Smooth muscle cell of trachea (primary cell): ENCODE measurements at places on chromosomes 12 and 14. TPM values are rescaled to one million over a fixed set of nuclear protein-coding genes. Genes with fewer than 3 reads are reported as not detected.

PAH gene
- not detected in 2 replicates for total RNA-seq

KERA gene
- total RNA-seq, result not detected in 2 replicates

TAS2R20 gene
- 2.8 and 5.1 TPM in 2 replicates for total RNA-seq

DAD1 gene
- 272 and 342 TPM in 2 replicates for total RNA-seq

CHGA gene
- 0.15 TPM in 1 of 2 replicates, not detected in the other for total RNA-seq

CCDC197 gene
- total RNA-seq, result not detected in 2 replicates

CARMIL3 gene
- 0.15 and 0.33 TPM in 2 replicates for total RNA-seq
